NCI-H1417 (cell line): ENCODE measurements at places on chromosomes 16 and 17.

GRCh38 chr16:87274794-87275193 is 42.4 kb downstream of the C16orf95 start:
- no peak for DNase-seq

DNA sequence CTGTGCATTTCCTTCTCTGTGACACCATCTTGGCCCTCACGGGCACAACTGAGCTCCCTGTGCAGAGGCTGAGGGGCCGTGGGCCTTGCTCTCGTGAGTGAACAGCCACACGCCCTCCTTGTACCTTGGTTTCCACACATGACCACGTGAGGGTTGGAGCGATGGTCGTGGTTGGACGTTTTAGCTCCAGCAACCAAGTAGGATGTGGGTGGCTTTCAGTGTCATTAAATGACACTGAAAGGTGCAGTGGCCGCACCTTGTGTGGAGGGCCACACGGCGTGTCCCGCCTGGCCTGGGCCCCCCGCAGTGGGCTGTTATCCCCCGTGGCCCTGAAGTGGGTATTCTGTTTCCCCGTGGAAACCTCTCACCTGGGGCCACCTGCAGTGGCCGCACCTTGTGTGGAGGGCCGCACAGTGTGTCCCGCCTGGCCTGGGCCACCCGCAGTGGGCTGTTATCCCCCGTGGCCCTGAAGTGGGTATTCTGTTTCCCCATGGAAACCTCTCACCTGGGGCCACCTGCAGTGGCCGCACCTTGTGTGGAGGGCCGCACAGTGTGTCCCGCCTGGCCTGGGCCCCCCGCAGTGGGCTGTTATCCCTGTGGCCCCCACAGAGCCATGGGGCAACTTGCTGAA is 28.2 kb downstream of the ACSF3 start:
- no peak for DNase-seq

GRCh38 chr17:7740481-7741001 is 23.0 kb downstream of the DNAH2 start:
- DNase-seq = peak; percentile 65

DNA sequence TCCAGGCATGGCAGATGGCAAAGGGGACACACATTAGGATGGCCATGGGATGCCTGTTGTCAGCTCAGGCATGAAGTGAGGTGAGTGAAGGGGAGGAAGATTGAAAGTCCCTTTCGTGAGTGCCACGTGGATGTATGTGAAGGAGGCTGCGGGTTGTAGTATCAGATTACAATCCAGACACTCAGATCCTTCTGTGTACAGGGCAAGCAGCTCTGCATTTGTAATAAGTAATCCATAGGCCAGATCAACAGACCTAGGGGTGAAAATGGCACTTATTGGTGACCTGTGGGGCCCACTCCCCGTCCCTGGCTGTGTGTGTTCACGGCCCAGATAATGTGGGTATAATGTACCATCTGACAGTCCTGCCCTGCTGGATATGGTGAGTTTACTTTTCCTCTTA is 159.5 kb downstream of the DNAH9 start:
- DNase-seq = no peak

- DNase-seq = no peak
Observed at GRCh38 chr16:79099716-79100115, 500.8 kb downstream of the MAF start.

DNA sequence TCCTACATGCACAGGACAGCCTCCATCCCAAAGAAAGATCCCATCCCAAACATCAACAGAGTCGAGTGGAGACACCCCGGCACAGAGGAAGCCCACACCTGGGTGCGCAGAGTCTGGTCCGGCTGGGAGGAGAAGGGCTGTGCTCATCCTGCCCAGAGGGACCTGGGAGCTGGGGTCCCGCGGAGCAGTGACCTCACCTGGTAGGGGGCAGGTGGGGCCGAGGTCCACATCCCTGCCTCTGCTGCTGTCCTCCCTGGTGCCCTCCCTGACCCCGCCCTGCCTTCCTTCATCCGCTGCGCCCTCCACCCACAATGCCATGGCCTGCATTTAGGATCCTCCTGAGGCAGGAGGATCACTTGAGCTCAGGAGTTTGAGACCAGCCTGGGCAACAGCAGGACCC is 2.9 kb downstream of the C16orf90 start:
- DNase-seq = no peak
